Stimulated activated CD4-positive, alpha-beta T cell treated with anti-CD3 and anti-CD28 coated beads, Interleukin-1b, Interleukin-23, amount 100 ng/mL, for 1 hour (primary cell): ENCODE measurements at places on chromosomes 11 and 22.

DNA sequence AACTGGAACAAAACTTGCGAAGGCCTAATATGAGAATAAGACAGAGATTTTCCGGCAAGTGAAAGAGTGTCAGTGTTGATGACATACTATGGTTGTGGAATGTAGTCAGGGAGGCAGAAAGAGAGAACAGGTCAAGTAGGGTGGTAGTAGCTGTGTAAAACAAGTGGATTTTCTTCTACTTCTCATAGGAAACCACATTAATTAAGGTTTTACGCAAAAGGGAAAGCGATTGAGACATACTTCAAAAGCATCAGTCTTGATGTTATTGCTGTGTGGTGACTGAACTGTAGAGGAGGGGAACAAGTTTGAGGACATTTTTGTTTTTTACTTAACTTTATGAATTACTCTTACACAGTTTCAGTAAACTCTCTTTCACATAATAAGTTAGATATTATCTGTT lies 186.0 kb upstream of the CNTN5 start:
- DNase-seq, result no peak

GRCh38 chr11:2599561-2600189 lies 100.1 kb downstream of the KCNQ1OT1 start:
- DNase-seq, result no peak

- no peak for DNase-seq
Observed at GRCh38 chr11:20458905-20459632, 71.6 kb downstream of the PRMT3 start.

- no peak for DNase-seq
Observed at GRCh38 chr22:47318041-47318737, 555.7 kb downstream of the TBC1D22A start.

DNA sequence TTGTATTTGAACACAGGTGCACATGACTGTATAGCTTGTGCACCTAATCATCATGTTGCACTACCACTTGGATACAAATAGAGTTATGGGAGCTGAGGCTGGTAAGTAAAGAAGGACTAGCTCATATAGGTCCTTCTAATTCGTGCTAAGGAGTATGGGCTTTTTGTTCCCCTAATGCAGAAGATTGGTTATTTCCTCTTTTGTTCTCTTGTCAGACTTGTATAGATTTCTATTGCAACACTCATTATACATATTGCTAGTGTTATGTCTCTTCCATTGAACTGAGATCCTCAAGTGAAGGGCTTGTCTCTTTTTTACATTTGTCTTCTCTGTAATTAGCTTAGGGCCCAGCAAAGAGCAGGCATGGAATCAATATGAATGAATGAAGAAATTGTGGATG lies 54.1 kb upstream of the ARHGAP20 start:
- no peak for DNase-seq

- DNase-seq, result no peak
Observed at GRCh38 chr11:31001427-31001826, 368.1 kb downstream of the DCDC1 start.

DNA sequence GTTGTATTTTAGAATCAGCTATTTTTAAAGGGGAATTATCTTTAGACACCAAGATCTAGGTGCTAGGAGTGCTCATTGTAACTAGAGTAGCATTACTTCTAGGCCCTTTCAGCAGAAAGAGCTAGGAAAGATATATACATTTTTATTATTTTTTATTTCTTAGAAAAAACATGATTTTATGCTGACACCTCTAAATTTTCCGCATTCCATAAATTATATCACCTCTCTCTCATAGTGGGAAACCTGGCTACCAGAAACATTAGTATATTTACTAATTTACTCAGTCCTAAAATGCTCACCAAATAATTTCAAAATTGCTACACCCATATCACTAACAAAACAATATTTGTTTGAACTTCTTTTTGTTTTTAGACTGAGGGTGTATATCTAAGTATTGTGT lies 32.1 kb upstream of the SLC36A4 start:
- no peak for DNase-seq

DNA sequence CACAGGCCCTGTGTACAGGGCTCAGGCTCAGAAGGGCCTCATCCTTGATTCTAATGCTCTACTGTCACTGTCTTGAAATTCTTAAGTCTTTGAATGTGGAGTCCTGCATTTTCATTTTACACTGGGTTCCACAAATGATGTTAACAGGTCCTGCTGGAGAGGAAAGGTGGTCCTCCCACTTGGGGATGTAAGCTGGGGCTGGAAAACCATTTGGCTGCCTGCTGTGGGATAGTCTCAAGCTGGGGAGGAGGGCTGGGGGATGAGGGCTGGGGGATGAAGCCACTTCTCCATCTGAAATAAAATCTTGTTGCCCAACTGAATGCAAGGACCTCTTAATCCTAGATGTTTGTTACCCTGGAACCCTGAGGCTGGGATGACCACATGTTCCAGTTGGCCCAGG lies 423.0 kb downstream of the TENM4 start:
- DNase-seq, result no peak

DNA sequence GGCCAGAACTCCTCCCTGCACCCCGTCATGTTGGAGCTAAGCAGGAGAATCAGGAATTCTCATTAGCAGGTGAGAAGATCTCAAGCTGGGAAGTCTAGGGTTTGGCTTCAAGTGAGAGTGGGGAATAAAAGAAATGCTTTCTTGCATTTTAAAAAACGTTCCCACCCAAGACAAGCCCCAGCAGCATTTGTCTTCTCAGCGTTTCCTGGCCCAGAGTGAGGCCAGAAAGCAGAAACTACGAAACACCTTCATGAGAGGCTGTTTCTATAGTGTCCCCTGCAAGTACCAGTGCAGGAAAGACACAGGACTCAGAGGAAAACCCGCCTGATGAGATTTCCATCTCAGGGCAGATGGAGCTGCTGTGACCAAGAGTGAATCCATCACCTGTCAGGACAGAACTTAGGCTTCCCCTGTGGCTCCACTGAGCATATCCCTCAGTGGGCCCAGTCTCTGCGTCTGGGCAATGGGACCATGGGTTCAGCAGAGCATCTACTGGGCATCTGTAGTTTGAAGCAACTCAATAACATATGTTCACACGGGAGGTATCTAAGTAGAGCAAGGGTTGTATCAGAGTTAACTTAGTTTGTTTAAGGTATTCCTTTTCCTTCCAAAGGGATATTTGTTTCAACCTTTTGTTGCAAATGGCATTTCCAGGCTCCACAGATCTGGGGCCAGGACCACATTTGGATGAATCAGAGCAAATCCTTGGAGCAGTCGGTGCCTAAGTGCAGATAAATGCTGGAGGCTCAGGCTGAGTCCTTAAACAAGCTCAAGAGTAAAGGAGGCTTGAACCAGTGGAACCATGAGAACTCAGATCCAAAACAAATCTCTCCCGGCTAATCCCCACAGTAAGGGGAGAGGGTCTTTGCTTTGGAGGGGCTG lies 548.3 kb downstream of the MIAT start:
- DNase-seq, result no peak
